ENCODE measurements at places on chromosomes 3 and 15.

GRCh38 chr3:142027300-142027699 is 122.0 kb downstream of the TFDP2 start:
- no peak for DNase-seq

DNA sequence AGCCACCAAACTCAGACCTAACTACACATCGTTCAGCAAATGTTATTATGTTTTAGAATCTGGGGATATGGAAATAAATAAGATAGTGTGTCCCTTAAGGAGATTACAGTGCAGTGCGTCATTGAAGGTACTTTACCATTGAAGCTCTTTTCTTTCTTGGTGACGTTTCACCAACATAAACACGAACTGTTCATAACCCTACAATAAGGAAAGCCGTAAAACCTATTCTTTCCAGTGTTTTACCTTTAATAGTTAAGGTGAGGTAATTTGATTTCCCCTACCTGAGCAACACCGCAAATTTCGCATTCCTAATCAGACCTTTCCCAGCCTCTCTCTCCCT is 826 bp downstream of the CCDC66 start:
- DNase-seq: no peak

DNA sequence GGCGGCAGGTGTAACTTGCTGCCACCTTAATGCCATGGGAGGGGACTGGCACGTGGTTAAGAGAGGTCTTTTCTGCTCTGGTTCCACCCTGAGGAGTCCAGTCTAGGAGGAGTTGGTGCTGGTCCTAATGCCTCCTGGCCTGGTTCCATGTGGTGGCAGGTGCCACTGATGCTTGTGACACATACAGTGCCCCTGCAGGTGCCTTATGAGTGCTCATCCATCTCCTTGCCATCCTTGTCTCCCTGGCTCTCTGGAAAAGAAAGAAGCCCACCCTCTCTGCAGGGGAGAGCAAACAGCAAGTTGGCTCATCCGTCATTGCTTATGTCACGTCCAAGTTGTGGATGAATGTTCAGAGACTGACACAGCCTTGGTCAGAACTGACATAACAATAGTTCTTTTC is 175.8 kb upstream of the DPH6 start:
- DNase-seq: no peak

DNA sequence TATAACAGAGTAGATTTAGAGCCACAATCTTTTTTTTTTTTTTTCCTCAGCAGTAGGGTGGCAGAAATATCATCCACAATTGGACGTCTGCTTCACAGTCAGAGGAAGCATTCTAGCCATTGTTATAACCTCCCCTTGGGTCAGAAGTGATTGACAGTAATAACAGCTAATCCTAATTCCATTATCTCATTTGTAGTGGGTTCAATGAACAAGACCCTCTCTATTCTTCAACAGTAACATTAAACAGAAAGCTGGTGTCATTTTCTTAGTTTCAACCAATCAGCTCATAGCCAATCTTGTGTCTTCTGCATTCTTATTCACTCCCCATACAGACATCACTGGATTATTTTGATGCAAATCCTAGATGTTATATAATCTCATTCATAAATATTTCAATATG is 44.6 kb downstream of the QTRT2 start:
- DNase-seq: no peak

DNA sequence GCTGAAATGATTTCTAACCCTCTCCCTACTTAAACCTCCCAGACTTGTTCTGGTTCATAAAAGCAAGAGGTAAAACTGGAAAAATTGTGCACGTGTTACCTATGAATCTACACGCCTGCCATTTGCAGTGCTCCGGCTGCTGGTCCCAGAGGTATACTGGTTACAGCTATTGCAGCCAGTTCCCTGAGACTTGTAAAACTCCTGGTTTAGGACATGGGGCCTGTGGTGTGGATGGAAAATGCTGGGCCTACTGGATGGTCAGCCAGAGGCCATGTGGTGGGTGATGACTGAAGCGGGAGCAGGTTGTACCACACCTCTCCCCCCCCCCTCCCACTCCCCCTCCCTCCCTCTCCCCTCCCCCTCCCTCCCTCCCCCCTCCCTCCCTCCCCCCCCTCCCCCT is 45.0 kb downstream of the SENP2 start:
- no peak for DNase-seq

DNA sequence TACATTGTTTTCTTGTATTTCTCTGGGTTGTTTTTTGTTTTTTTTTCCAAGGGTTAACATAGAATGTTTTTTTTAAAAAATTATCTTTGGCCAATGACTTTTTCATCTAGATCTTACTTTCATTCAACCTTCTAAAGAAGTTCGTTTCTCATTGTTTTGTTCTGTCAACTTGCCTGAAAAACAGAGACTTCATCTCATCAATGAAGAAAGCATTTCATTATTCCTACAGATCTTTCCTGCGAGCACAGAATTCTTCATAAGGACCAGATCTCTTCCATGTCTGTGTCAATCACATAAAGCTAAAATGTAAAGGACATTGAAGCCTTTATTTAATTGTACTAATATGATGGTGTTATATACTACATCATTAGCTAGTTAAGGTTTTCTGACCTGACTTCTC is 9.7 kb upstream of the EIF3J start:
- DNase-seq: no peak

- DNase-seq: no peak
Observed at GRCh38 chr3:124246376-124246775, 254.5 kb upstream of the ROPN1 start.

GRCh38 chr3:123610331-123610730 is 25.5 kb upstream of the HACD2 start:
- DNase-seq: no peak

DNA sequence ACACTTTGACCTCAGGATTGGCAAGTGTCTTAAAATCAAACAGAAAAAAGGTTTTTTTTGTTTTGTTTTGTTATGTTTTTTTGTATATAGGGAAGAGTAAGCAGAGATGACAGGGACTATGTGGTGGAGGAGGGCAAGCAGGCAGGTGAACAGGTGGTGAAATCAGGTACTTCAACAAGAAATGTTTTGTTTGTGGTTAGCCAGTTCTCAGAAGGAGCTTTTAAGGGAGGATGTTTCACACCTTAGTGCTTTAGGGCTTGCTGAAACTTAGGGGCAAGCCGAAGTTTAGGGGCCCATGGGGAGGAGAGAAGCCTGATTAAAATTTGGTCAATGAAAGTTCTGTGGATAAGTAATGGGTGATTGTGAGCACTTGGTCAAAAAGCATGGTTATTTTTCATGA is 370.7 kb upstream of the SLCO3A1 start:
- DNase-seq: no peak

- DNase-seq: no peak
Observed at GRCh38 chr3:86563400-86563970, 427.5 kb downstream of the VGLL3 start.

DNA sequence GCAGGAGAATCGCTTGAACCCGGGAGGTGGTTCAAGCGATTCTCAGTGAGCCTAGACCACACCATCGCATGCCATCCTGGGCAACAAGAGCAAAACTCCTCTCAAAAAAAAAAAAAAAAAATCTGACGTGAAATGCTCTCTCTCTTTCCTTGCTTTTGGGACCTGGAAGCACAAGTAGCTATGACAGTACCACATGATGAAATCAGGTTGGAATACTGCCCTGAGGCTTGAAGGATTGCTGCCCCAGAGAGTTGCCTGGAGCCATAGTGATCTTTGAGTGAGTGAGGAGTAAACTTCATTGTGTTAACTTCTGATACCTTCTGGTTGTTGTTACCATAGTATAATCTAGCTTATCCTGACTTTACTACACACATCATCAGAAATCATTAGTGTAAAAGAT is 23.3 kb downstream of the AKAP13 start:
- no peak for DNase-seq
